ENCODE measurements at places on chromosomes 2 and 18.

- no peak for DNase-seq
These were observed 8.0 kb upstream of the SESTD1 start for GRCh38 chr2:179272406-179273192.

DNA sequence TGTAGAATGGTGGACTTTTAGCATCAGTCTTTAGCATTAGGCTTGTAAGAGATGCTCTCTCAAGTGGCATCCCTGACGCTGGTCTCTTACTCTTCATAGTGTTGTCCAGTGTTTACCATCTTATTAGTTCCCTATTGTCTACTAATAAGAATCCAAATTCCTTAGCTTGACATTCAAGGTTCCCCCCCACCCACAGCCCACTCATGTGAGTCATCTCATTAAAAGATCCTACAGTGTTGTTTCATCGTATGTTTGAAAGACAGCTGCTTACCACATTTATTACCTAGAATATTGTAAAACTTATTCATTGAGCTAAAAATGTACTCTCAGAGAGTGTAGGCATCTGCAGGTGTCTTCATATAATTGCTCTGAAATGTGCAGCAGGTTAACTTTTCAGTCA, 28.5 kb downstream of the EIF5B start:
- no peak for DNase-seq

DNA sequence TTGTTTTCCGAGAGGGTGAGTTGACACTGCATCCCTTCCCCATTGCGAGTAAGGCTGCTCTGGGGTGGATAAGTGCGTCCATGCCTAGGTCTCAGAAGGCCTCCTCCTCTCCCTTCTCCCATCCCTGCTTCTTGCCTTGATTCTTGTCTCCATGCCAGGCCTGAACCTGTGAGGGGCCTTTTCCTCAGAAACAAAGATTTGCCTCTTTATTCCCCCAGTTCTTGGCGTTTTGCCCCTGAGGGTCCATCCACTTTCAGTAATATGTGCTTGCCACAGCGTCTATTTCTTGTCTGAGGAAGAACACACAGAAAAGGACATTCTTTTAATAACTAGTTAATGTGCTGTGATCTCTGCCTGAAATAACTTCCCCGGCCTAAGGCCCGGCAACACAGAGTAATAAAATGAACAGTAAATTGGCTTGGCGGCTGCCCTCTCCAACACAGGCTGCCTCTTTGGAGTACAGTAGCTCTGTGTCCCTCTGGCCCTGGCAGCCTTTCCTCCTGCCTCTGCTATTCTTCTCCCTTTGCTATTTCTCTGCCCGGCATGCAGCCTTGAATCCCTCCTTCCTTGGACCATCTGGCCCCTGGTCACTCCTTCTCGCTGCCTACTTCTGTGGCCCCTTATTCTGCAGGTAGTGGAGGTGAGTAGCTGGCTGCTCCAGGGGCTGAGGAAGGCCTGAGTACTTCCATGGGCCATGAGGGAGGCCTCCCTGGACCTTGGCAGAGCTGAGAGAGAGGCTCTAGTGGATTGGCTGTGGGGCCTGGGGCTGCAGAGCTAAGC, 4.4 kb downstream of the EHD3 start:
- no peak for DNase-seq

- no peak for DNase-seq
These were observed 6.2 kb upstream of the INPP4A start for GRCh38 chr2:98438190-98439133.

DNA sequence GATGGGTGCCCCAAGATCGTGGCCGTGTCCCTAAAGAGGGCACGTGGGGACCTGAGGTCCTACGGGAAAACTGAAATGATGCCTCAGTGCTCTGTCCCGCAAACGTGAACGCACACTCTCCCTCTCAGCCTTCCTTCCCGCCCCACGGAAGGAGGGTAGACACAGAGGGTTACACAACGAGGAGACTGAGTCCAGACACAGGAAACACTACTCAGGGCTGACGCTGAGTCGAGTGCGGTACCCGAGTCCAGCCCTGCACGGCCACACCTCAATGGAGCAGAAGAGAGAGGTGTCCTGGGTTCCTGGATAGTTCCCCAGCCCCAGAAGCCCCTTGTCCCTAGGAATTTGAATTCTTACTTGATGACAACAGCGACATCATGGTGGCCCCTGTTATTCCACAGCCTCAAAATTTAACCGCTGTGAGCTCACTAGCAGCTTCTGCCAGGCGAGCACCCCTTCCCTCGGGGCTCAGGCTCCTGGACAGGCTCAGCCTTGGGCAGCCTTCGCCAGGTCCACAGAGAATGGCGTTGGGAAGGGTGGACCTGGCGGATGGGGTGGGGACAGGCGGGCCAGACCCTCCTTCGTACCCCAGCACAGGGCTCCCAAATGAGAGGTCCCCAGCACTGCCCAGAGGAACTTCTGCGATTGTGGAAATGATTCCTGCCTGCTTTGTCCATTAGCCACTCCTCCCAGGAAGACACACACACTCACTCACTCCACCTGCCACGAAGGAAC, 980 bp upstream of the RNPEPL1 start:
- DNase-seq, result no peak

- no peak for DNase-seq
These were observed 218.7 kb upstream of the PIEZO2 start for GRCh38 chr18:11368020-11368419.

- DNase-seq, result no peak
These were observed 293.9 kb upstream of the ERBB4 start for GRCh38 chr2:212832211-212833195.

DNA sequence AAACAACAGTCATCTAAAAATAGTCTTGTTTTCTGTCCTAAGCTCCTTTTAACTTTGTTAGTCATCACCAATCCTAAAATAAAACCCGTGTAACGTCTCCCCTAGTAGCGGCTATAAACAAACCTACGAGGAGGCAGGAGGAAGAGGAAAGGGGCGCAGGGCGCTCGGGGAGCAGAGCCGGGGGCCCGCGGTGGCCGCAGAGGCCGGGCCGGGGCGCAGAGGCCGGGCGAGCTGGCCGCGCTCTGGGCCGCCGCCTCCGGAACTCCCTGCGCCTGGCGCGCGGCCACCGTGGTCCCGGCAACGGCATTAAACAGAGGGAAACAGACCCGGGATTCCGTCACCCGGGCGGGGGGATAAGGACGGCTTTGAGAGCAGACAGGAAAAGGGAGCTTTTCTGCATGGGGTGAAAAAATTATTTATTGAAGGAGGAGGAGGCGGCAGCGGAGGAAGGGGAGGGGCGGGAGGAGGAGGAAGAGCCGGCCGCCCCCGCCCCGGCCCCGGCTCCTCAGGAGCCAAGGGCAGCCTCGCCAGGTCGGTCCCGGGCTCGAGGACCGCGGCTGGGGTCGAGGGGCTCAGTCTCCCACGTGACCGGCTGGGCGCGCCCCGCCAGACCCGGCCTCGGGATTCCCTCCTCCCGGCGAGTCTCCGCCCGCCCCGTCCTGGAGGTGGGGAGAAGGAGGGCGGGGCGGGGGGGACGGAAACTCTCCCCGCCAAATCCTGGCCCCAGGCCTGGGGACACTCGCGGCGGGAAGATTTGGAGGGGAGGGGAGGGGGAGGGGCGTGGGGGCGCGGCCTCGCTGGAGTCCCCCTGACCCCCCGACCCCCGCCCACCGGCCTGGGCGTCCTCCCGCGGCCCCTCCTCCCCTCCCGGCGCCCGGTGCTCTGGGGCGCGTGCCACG, 1.8 kb upstream of the NFATC1 start:
- DNase-seq, result no peak

GRCh38 chr2:237943395-237944094, 23.3 kb upstream of the UBE2F start:
- no peak for DNase-seq

DNA sequence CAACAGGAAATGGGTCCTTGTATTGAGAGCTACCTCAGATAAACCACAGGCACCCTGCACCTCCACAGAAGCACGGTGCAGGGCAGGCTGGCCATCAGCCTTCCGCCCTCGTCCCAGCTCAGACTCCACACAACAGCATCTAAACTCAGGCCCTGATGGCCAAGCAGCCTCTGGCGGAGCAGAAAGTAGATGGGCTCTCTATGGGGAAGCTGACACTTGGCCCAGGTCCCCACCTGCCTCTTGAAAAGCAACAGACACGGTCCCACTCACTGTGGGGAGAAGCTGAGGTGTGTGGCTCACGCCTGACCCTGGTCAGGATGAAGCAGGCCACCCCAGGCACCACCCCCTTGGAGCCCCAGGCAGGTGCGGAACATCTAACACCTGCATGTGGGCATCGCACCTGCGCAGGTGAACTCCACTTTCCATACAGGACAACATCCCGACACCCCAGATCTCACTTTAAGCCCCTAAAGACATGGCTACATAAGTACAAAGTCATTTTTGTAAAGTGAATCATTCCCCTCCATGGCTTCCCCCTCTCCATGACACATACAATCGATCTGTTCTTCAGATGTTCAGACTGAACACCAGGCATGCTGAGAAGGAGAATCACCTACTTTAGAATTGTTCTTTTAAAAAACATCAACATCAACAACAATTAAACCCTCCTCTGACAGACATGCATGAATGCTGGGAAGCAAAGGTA, 208.4 kb downstream of the ZBTB7C start:
- no peak for DNase-seq

DNA sequence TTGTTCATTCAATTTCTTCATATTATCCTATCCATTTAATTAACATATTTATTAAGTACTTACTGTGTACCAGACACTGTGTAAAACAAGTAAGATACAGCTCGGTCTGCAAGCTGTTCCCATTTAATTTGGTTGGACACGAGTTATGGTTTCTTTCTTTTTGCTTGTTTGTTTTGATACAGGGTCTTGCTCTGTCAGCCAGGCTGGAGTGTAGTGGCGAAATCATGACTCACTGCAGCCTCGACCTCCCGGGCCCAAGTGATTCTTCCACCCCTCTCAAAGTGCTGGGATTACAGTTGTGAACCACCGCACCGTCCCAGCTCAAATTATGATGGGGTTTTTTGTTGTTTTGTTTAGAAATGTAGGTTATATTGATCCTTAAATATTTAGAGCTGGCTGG, 9.0 kb downstream of the CYBRD1 start:
- no peak for DNase-seq

DNA sequence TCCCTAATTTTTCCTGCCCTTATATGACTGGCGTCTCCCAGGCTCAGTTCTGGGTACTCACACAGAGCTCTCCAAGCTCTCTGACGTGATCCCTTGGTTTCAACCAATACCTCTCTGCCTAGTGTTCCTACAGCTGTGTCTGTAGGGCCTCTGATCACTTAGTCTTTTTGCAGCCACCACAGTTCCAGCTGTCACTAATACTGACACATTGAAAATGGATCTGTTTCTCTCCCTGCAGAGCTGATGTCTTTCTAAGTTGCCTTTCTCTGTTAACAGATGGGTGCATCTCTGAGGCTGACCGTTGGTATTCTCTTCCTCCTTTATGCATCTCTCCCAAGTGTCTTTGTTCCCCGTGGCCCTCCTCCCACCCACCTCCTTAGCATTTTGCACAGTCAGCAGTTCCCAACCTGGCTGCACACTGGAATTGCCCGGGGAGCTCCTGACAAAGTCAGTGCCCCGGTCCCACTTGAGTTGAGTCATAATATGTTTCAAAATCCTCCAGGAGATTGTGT, 62.5 kb downstream of the CERS6 start:
- no peak for DNase-seq

DNA sequence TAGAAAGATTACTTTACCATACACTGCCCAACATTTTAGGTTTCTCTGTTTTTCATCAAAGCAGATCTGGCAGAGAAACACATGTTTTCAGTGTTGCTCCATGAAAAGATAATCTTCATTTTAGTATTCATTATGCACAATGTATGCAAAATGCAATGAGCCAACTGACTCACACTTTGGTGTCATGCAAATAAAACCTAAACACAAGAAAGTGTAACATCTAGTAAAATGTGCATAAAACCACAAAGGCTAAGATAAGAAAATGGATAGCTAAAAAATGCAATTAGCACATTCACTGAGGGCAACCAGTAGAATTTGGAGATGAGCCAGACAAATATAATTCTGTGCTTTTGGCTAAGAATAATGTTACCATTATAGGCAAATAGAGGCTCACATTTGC, 203.5 kb upstream of the UBE2E3 start:
- no peak for DNase-seq

DNA sequence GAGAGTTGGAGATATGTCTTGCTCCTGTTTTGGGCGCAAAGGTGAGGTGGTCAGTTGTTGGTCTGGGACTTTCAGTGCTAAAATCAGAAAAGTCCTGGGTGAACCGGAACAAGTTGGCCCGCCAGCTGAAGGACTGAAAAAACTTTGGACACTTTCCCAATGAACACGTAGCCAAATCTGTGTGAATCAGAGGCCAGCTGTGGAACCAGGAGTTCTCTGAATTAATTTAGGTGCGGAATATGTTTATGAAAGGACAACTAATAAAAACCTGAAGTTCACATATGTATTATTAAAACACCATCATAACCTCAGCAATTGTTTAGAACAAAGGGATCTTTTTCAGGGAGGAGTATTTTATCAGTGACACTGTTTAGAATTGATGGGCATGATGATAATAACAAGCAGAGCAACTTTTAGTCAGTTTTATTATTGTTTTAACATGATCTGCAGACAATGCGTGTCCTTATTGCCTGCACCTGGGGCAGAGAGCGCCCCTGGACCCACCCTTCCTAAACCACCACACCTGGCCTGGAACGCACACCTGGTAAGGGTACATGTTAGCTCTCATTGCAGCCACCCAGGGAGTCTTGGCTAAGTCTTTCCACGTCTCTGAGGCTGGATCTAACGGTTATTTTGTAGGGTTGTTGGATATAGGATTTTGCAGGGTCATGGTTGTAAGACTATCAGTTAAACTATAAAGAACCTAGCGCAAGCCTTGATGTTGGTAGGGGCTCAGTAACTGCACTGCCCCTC, 9.9 kb upstream of the ODC1 start:
- no peak for DNase-seq

DNA sequence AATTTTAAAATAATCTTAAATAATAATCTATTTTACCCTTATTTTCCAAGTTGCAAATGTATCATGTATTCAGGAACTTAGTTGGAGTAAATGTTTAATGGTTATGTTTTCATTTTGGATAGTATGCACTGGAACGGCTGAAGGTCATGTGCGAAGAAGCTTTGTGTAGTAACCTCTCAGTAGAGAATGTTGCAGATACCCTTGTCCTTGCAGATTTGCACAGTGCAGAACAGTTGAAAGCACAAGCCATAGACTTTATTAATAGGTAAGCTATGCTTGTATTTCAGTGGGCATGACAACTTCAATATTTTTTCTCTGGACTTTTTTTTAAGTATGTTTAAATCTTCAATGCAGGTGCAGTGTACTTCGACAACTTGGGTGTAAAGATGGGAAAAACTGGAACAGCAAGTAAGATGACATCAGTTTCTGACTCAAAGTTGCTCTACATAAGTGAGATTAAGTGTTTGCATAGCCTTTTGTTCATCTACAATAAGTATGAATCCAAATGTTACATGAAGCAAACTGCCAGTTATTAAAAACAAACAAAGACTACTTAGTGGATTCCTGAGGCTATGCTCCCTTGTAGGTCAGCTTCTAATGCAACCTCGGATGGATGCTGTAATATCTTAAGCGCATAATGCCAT, 63.1 kb downstream of the SPOPL start:
- no peak for DNase-seq
